Vagina (tissue), 2 donors: ENCODE measurements at places on chromosomes 4 and X.

GRCh38 chr4:185550933-185551332 is 15.6 kb upstream of the PDLIM3 start:
- DNase-seq = no peak

DNA sequence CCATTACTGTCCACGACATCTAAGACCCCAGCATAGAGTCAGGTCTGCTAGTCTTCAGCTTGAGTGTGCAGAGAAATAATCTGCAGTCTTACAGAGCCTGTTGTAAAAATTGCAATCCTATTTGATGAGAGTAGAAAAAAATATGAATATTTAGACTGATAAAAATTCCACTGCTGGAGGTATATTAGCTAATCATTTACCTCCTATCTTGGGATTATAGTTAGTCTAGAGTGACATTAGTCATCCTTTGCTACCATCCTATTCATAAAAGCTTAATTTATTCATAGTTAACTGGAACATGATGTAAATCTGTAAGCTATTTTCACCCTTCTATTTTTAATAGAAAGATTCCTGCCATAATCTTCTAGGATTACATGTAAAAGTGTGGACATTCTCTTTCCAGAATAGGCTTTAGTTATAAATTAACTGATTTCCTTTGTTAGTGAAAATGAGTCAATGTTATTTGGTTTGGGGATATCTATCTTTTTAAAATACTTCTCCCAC is 26.7 kb downstream of the C4orf54 start:
- no peak for DNase-seq

- DNase-seq = no peak
Measured at GRCh38 chrX:13283512-13283911, 36.3 kb downstream of the ATXN3L start.

GRCh38 chr4:185237175-185237574 is 27.8 kb downstream of the SNX25 start:
- no peak for DNase-seq

DNA sequence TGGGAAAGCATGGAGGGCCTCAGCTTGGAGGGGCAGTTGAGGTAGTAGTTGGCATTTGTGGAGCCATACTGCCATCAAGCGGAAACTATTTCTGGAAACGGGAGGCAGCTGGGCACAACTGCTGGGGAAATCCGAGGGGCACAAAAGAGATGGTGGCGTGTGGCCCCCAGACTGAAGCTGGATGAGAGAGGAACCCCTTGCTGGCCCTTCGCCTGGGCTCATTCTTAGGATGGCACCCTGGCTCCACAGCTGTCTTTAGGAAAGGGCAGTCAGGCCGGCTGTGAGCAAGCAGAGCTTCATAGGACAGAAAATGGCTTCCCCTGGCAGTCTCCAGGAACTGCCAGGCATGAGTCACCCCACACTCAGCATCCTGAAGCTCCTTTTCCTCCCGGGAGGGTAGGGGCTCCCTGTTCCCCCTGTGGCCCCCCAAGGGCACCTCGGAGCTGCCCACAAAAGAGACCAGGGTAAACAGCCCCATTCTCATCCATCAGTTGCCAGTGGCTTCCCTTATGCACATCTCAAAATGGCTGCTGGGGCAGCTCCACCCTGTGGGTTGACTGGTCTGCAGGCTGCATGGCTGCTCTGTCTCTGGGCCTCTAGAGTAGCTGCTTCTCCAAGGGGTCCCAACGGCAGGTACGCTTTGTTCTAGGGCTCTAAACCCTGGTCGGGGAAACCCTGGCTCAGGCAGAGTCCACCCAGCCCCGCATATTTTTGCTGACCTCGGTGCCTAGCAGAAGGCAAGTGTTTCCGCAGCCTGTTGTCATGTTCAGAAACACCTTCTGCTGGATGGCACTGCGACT is 64.7 kb downstream of the NBDY start:
- DNase-seq = peak; percentile 87

- no peak for DNase-seq
Measured at GRCh38 chr4:2396781-2397368, 21.6 kb downstream of the ZFYVE28 start.

DNA sequence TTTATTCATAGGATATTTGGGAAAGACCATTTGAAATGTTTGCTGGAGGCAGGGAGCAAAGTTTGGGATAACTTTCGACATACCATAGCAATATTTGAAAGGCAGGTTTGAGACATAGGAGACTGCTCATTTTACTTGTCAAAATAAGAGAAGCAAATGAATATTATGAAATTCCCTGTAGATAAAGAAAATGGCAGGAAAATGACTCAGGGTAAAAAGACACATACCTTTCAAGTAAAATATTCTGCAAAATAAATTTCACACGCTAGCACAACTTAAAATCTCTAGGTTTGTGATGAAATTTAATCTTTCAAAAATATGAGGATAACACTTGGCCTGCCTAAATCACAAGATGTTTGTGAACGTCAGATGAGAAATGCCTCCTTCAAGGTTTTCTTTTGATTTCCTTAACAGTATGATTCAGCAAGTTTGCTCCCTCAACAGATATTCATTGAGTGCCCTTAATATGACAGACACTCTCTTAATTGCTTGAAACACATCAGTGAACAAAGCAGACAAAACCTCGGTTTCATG is 6.6 kb downstream of the TMEM156 start:
- no peak for DNase-seq

DNA sequence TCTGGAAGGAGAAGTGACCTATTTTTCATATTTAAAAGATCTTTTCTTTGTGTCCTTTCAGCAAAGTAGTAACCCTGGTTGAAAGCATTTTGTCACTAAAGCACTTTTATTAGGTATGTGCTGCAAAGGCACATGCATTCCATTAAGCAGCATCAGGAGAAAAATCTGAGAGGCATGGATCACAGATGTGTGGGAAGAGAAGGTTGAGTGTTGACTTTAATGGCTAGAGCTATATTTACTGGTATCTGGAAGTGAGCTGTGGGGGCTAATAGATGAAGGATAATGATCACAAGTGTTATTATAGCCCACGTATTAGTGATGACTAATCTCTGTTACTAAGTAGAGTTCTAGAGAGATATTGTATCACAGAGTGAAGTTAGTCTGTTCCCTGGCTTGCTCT is 1520.7 kb downstream of the ARAP2 start:
- DNase-seq = no peak

- DNase-seq = no peak
Measured at GRCh38 chr4:111718763-111719559, 426.3 kb upstream of the FAM241A start.

DNA sequence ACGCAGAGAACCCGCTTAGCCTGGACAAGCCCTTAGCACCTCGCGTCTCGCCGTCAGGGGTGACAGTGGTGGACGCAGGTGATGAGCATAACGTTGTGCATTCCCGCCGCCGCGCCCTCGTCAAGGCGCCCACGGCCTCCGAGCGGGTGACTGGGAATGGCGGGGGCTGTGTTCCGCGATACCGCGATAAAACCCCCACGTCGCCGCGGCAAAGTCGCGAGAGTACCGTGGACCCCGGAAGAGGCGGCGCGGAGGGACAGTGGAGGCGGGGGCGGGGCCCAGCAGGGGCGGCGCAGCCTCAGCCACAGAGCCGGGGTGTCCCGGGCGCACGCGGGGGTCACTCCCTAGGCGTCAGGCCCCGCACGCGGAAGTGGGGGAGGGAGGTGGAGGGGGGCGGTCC is 53.8 kb downstream of the ZFYVE28 start:
- DNase-seq = no peak

DNA sequence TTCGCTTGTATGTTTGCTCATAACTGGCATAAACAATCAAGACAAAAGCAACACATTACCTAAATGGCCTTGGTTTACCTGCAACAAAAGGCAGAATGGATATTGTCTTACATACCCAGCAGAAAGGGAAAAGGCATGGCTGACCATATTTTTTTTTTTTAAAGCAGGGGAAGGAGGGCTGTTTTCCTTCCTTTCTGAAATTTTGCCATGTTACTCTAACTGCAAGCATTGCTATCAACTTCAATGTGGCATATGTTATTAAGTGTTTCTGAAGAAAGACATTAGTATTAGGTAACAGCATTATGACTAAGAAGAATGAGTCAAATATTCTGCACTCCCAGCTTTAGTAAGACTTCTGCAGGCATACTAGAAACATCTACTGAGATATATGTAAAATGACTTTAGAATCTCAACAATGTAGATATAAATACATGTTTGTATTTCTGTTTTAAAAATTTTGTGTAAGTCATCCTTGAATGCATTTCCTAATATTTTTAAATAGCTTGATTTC is 512.6 kb upstream of the FAM241A start:
- no peak for DNase-seq

DNA sequence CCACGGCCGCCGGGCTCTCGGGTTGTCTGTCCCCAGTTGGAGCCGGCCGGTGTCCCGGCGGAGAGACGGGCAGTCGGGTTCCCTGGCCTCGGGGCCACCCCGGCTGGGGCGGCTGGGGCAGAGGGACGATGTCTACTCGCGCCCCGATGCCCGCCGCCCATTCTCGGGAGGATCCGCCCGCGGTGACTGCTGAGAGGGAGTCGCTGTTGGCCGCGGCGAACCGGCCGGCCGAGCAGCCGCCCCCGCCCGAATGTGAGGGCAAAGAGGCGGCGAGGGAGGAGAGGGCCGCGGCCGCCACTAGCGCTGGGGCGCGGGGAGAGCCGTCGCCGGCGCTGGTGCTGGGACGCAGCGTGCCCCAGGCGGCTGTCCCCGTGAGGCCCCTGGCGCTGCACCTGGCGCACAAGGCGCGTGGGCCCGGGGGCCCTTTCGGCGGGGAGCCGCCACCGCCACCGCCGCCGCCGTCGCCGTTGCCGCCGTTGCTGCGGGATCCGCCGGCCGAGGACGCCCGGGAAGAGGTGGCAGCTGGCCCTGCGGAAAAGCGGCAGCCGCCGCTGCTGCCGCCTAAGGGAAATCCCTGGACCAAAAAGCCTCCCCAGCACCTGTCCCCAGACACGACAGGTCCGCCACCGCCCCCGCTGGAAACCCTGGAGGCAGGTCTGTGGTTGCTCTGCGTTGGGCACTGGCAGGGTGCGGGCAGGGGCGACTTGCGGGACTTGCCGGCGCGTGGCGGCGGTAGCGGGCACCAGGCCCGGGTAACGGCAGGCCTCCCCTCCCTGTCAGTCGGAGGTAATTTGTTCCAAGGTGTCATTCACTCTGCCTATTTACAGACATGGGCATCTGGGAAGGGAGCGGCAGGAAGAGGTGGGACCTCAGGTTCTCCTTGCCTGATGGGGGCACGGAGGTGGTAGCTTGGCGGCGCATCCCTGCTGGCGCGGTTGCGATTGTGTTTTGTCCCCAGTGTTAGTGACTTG is 739 bp downstream of the LARP1B start:
- DNase-seq = peak; percentile 89

- DNase-seq = no peak
Measured at GRCh38 chrX:13000301-13000811, 25.4 kb downstream of the TMSB4X start.

GRCh38 chrX:29470030-29470429 is 745.3 kb upstream of the MAGEB2 start:
- no peak for DNase-seq

GRCh38 chr4:36324808-36325207 is 43.4 kb downstream of the DTHD1 start:
- DNase-seq = no peak

GRCh38 chrX:78708262-78708661 is 39.3 kb upstream of the LPAR4 start:
- DNase-seq = no peak

DNA sequence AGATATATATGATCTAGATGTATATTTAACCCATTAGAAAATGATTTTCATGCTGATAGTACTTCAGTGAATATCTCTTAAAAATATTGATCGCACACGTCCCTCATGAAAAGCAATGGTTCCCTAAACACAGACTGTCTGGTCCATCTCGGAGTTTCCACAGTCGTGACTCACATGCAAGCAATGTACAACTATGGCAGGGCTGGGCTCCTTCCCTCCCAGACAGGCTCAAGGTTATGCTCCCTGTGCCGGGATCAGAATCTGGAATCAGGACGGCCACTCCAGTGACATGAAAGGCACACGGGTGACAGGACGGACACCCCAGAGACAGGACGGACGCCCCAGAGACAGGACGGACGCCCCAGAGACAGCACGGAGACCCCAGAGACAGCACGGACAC is 40.2 kb upstream of the PPP2R3B start:
- DNase-seq = no peak

- DNase-seq = no peak
Measured at GRCh38 chr4:12697970-12698369, 786.2 kb downstream of the RAB28 start.

- DNase-seq = no peak
Measured at GRCh38 chr4:170325599-170325998, 235.8 kb upstream of the AADAT start.

DNA sequence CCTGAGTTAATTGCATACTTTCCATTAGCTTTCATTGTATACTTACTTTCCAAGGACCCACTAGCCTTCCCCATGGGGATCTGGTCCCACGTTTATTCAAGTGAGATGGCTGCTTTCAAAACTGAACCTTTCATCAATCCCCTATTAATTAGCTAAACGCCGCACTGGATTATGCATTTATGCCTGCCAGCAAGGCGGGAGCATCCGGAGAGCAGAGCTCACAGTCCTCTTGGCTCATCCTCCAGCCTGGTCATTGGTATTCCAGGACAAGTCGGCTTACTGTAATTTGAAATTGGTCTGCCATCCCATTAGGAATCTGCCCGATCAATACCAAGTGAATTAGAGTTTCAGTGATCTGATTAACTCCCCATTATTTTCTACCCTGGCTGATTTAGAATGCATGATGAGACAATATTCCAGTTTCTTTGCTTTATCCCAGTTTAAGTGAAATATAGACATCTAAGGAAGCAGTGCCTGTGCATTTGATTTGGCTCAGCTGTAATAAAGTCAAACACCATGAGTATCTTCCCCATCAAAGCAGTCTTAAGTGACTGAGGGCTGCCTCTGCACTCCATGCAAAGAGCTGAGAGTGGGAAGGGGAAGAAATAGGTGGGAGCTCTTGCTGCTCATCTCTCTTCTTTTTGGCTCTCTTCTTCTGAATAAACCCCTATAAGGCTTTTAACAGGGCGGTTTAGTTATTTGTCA is 411.4 kb downstream of the GPAT3 start:
- no peak for DNase-seq

- DNase-seq = no peak
Measured at GRCh38 chrX:22121161-22121560, 89.0 kb downstream of the PHEX start.

GRCh38 chr4:101019941-101020401 is 327.4 kb downstream of the PPP3CA start:
- DNase-seq = no peak

GRCh38 chrX:77442728-77443127 is 4.5 kb upstream of the FGF16 start:
- DNase-seq = no peak

DNA sequence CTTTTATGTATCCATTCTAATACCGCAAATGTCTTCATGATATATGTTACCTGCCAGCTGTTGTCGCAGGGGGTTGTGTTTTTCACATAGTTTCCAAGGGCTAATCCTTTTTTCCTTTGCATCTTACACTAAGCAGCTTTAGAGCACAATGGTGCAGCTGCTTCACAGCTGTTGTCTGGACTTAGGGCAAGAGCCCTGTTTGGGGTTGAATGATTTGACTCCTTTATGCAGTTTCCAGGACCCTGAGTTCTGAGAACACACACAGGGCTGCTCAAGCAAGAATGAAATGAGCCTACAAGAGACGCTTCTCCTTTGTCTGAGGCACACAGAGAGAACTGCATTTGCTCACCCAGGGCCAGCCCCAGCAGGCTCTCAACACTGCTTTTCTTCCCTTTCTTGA is 20.2 kb downstream of the CCNG2 start:
- no peak for DNase-seq
